ENCODE measurements at places on chromosomes 12 and 14.

DNA sequence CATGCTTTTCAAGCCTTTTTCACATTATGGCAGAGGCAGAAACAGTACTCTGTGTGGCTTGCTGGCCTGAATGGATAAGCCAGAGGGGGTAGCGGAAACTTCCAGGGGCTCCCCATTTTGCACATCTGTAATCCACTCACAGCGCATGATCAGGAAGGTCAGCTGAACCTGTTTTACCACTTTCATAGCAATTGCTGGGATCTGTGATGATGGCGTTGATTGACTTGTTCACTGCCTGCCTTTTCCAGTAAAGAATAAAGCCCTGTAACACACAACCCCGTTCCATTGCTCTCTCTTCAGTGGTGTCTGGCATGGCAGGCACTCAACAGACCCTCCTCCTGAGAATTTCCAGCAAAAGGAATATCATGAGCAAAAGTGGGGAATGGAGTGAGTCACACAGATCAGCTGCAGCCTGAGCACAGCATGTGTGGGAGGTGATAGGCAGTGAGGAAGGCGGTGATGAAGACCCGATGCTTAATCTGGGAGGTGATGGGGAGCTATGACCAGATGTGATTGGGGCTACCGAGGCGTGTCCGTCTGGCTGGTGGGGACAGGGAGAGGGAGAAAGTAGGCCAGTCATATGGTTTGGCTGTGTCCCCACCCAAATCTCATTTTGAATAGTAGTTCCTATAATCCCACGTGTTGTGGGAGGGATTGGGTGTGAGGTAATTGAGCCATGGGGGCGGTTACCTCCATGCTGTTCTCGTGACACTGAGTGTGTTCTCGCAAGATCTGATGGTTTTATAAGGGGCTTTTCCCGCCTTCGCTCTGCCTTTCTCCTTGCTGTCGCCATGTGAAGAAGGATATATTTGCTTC, 44.7 kb upstream of the CHST11 start:
- no peak for DNase-seq

- DNase-seq = no peak
Measured at GRCh38 chr12:91182636-91183455, at the start of gene DCN. Gene DCN, minus strand, starts transcription at chr12:91182817. Its CDS starts 4,265 bp downstream, at chr12:91178552.

GRCh38 chr12:12201274-12201758, 65.5 kb downstream of the LRP6 start:
- DNase-seq = no peak

DNA sequence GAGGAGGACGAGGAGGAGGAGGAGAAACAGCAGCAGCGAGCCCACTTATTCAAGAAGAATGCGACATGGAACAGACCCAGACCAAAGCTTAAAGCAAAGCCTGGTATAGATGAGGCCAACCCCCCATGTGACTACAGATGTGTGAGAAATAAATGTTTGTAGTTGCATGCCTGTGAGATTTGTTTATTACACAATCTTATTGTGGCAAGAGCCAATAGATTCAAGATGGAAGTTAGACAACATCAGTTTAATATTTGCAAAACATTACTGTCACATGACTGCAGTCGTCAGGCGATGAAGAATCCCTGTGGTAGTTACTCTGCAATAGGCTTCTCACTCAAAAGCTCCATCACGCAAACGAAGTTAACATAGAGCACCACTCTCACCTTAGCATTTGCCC, 17.2 kb upstream of the SLC35F4 start:
- DNase-seq = no peak

DNA sequence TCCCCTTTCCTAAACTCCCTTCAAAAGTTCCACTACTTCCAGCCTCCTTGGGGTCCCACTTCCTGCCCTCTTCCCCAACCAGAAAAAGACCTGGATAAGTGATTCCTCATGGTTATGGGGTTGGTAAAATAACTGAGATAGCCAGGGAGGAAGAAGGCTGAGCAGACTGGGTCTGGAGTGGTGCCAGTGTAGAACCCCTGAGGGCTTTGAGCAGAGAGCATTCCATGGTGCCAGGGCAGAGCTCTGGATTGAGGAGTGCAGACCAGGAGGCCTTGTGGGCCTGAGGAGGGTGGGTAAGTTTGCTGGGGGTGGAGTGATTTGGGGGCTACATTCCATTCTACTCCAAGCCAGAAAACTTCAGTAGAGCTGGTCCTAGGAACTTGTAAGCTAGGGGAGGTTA, 9.5 kb upstream of the CISTR start:
- no peak for DNase-seq

DNA sequence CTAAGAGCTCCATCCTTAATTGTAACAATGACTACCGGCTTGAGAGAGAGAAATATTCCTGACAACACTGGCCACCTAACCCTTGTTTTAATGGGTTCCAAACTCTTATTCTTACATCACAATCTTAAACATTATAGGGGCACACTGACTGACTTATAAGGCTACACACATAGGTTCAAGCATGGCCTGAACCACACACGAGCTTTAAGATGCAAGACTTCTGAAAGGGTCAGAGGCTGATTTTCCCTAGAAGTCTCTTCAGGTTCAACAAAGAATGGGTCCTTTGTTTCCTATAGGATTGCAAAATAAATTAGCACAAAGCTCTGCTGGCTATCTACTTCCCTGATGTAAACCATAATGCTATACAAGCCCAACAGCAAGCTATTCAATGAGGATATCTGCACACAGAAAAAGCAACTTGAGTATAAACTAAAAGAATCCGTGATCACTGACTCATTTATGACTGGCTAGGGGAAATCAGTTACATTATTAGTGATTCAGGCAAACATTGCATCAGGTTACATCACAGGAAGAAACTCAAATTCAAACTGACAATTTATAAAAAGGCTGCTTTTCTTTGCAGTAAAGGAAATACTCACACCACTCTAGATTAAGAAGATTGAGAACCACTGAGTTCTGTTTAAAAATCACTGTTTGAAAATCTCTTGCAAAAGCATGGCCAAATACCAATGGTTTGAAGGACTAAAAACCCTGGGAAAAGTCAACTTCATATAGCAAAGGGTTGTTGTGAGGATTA, 8.5 kb downstream of the BTG1 start:
- DNase-seq = no peak

GRCh38 chr12:1474574-1475153, 119.7 kb downstream of the FBXL14 start:
- DNase-seq = no peak

DNA sequence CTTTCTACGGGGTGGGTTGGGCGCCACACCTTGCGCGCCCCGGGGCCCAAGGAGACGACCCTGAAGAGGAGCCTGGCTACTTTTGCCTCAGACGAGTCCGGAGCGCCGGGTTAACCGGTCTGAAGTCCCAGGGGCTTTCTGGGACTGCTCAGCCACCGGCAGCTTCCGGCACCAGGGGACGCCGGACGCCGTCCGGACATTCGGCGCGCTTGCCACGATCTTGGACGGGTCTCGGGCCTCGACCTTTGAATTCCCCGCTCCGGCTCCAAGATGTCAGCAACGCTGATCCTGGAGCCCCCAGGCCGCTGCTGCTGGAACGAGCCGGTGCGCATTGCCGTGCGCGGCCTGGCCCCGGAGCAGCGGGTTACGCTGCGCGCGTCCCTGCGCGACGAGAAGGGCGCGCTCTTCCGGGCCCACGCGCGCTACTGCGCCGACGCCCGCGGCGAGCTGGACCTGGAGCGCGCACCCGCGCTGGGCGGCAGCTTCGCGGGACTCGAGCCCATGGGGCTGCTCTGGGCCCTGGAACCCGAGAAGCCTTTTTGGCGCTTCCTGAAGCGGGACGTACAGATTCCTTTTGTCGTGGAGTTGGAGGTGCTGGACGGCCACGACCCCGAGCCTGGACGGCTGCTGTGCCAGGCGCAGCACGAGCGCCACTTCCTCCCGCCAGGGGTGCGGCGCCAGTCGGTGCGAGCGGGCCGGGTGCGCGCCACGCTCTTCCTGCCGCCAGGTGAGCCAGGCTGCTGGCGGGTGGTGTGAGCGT, at the start of gene ACOT4:
ACOT4 (plus strand) TSS at position 184 of the 760 bp plus-strand sequence; CDS start at position 271, 87 bp downstream.
- peak; percentile 35 for DNase-seq

DNA sequence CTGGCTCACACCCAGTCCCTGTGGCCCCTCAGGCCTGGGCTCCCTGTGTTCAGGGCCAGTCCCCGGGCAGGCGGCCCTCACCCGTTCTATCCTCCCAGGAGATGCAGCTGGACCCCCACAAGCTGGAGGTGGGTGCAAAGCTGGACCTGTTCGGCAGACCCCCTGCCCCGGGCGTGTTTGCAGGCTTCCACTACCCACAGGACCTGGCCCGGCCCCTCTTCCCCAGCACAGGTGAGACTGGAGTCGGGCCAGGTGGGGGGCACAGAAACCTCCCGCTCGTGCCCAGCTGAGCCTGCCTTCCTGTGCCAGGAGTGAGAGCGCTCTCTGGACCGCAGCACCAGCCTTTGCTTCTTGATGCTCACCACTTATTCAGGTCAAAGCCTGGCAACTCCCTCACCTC, 33.7 kb downstream of the LRCOL1 start:
- DNase-seq = no peak

DNA sequence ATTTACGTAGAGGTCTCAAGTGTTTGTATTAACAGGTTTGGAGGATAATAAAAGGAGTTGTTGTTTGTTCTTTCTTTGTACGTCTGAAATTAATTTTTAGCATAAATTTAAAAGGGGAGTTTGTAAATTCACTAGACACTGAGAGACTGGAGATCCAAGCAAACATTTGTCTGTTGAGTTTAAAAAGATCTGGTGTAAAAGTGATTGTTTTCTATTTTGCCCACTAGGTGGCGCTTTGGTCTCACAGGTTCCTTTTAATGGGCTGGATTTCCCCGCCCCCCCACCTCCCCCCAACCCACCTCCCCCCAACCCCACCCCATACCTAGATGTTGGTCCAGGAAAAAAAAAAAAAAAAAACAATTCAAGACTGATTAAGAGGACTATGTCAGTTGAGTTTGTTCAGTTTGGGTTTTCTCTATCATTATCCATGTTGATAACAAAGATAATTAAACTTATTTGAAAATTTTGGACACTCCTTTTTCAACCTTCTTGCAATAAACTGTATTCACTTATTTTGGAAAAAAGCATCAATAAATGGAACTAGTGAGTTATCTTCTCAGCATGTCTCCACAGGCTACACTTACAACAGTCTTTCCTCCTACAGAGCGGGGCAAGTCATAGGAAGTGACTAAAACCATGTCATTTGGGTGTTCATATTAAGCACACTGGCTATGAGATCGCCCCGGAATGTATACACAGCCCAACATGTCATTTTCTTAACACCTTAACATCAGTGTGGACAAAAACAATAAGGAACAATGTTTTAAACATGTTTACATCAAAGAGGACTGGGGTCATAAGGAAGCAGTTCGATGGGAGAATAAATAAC, 841.1 kb downstream of the NRXN3 start:
- DNase-seq = no peak

GRCh38 chr12:75404231-75404630, 13.3 kb downstream of the GLIPR1L2 start:
- DNase-seq = no peak

DNA sequence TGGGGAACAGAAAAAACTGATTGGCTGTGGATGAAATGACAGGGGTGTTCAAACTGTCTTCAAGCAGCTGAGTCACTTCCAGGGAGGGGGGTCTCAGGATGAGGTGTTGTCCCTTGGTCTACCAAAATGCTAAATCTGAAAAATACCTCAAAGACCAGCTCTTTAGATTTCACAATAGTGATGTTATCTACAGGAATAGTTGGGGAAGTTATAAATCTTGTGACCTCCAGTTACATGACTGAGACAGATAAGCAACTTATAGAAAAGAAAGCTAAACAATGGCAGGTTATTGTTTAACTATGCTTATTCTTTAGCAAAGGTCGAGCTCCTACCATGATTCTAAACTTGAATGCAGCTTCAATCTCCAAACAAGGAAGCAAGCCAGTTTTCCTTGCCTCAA, 125.4 kb downstream of the SYT10 start:
- DNase-seq = no peak

- DNase-seq = no peak
Measured at GRCh38 chr12:102009796-102010195, 52.0 kb downstream of the WASHC3 start.

GRCh38 chr12:94309373-94309772, 150.3 kb downstream of the CEP83 start:
- no peak for DNase-seq

DNA sequence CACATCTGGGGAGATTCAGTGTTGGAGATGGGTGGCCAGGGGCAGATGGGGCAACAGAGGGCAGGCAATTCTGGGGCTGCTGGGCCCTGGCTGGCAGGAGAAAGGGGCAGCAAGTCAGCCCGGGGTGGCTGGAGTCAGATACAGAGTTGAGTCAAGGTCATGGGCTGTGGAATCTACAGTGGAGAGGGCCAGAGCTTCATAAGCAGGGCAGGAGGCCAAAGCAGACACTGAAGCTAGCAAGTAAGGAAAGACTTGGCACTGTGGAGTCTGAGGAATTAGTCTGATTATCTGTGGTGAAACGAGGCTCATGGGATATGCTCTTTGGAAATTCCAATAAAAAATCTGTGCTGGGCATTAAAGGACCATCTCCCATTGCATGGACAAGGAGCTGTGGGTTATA, 95.5 kb downstream of the TMX1 start:
- DNase-seq = peak; percentile 61

DNA sequence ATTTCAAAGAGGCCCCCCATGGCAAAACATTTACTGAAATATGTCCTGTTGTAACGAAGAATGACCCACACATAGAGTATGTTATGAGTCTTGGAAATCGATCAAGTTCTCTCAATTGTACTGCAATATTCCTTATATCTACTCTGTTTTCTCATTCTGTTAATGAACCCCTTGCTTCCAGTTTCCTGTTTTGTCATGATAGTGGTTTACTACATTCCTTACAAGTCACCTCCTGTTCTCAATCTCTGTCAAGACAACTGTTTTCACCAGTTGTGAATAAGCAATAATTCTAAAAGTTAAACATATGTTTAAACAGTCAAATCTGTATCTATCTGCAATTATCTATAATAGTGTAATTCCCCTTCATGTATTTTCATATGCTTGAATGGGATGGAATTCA, 16.4 kb upstream of the ARID2 start:
- no peak for DNase-seq

- no peak for DNase-seq
Measured at GRCh38 chr12:116236976-116237375, 40.5 kb downstream of the MED13L start.

- no peak for DNase-seq
Measured at GRCh38 chr12:10126413-10126812, 3.6 kb downstream of the CLEC7A start.

- DNase-seq = no peak
Measured at GRCh38 chr14:66284346-66284745, 201.8 kb upstream of the CCDC196 start.

DNA sequence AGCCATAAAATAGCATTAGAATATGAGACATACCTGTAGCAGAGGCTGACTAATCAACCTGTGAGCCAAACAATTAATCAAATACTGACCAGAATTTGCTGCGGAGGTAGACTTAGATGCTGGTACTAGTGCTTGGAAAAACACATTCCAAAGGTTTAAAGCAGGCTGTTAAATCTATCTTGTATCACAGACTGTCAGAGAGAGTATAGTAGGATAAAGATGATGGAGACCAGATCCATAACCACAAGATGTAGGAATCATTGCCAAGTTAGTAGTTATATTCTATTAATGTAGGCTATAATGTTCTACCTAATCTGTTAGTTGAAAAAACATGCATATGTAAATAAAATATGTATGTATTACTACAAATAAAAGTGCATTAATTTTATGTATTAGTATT, 726.2 kb downstream of the SLC6A15 start:
- no peak for DNase-seq

GRCh38 chr14:51118993-51119392, 24.1 kb upstream of the TRIM9 start:
- no peak for DNase-seq
